ENCODE measurements at places on chromosomes 2 and 18. TPM values are rescaled to one million over a fixed set of nuclear protein-coding genes. Genes with fewer than 3 reads are reported as not detected.

The SANBR gene
- 2.8 TPM for total RNA-seq

The GLS gene
- total RNA-seq, result 30.2 TPM

The COL5A2 gene
- total RNA-seq, result 6.9 TPM

The CPS1 gene
- total RNA-seq, result 0.55 TPM

The PFN4 gene
- total RNA-seq, result 0.24 TPM

The FIGN gene
- 2.3 TPM for total RNA-seq

The PRADC1 gene
- total RNA-seq, result 67.1 TPM

The TSPYL6 gene
- not detected for total RNA-seq

The IGFBP5 gene
- 451 TPM for total RNA-seq

The NEU4 gene
- 18.0 TPM for total RNA-seq

- no peak for DNase-seq
These were observed 42.2 kb upstream of the DSC1 start for GRCh38 chr18:31204833-31205232.

DNA sequence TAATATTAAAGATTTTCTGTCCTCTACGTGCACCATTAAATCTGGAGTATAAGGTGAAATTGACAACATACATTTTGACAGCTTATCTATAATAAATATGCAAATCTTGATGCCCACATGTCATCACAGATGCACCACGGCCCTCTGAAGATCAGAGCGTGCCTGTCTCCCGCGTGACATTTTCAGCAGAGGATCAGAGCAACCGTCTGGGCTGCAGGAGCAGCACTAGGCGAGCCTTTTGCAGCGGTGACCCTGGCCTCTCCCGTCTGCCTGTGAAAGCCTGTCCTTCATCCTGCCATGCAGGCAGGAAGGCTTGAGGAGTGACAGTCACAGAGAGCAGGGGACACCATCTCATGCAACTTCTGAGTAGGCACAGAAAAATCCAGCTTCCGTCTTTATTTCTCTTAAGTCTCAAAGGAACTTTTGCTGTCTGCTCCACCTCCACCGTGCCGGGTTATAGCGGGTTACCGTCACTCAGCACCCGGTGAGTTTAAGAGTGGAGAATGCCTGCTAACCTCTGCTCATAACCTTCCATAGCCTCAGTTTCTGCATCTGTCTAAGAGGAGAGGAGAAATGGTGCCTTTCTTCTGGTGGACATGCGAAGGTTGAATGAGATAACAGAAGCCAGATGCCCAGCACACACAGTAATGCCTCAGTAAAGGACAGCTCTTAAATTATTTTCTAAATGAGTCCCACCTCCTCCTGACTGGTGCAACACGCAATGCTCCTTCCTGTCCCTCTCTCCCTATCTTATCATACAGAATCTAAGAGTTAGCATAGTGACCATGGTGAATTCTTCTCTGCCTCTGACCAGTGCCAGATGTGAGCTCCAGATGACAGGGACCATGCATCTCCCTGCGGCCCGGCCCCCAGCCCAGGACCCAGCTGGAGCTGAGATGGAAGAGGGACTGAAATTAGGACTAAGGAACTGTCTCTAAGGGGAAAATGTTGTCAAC lies 43.8 kb downstream of the CELF4 start:
- DNase-seq, result no peak

DNA sequence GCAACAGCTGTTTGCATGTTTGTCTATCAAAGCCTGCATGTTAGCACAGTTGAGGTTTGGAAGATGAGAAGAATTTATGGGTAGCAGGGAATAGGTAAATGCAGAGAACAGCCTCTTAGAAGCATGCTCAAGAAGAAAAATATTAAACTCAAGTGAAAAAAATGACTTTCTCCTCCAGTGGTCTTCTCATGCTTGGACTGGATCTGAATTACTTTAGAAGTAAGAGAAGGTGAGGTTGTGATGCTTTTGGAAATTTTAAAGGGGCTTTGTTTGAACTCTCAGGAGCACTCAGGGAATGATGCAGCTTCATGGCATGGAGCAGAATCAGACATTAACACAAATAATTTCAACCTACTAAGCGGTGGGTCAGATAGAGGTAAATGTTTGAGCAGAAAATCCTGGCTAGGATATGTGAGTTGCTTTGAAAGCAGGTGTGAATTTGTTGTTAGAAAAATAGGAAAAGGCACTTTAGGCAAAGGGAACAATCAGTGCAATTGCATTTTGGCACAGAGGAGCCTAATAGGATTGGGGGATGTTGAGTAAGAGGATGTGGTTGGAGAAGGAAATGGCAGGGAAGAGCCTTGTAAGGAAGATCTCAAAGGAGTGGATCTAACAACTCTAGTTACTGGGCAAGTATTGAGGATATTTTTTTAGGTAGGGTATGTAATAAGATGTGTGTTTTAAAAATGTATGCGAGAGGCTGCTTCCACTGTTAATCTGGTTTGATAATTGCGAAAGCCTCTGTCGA lies 76.3 kb downstream of the DDX1 start:
- DNase-seq, result no peak

DNA sequence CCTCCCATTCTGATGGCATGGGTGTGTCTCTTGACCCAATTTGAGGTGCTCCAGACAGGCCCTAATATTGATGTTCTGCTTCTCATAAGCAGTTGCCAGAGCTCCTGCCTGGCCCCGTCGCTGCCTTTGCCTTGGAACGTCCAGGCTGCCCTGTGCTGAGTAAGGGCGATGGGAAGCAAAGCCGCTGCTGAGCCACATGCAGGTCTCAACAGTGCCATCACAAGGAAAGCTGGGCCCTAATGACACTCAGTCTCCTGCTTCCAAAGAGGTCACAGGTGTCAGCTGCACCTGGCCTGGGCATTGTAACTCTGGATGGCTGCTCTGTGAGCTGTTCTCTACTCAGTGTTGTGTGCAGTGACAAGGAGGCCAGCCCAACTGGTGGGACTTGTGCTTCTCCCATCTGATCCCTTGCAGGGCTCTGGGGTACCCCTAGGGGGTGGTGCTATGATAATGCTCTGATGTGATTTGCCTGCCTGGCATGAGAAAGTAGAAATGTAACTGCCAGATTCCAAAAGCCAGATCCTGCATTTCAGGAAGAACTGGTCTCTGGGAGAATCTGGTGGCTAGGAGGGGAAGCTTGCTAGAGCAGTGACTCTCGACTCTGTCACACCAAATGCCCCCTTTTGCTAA lies 8.7 kb downstream of the TTC39C start:
- DNase-seq, result no peak

DNA sequence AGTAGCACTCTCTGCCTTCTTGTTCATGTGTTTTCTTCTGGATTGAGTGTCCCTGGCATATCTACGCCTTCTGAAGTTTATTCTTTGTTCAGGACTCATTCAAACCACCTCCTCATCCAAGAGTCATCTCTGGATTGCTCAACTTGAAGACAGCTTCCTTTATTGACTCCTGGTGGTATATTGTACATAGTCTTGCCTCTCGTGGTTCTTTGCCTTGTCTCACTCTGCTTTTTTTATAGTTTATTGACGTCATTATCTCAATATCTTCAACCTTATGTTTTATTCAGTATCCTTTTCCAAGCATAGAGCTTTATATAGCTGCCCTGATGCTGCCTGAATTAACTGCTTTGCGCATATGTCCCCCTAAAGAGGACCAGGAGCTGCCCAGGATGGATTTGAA lies 161.7 kb downstream of the INSIG2 start:
- DNase-seq, result no peak

- no peak for DNase-seq
These were observed 29.7 kb downstream of the CHMP3 start for GRCh38 chr2:86533589-86533988.

GRCh38 chr18:43009674-43010073 lies 105.8 kb downstream of the RIT2 start:
- no peak for DNase-seq

DNA sequence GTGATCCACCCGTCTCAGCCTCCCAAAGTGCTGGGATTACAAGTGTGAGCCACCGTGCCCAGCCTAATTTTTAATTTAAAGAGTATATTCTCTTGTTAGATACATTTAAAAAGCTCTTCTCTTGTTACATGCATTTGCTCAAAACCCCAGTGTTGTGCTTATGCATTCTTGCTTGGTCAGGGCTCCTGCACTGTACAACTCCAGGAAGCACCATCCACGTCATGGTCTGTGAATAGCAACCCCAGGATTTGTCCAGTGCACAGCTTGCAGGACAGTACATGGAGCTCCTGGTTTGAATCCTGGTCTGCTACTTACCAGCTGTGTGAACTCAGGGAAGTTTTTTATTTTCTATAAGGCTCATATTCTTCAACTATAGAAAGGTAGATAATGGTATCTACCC lies 80.8 kb downstream of the MDH1 start:
- DNase-seq, result no peak

DNA sequence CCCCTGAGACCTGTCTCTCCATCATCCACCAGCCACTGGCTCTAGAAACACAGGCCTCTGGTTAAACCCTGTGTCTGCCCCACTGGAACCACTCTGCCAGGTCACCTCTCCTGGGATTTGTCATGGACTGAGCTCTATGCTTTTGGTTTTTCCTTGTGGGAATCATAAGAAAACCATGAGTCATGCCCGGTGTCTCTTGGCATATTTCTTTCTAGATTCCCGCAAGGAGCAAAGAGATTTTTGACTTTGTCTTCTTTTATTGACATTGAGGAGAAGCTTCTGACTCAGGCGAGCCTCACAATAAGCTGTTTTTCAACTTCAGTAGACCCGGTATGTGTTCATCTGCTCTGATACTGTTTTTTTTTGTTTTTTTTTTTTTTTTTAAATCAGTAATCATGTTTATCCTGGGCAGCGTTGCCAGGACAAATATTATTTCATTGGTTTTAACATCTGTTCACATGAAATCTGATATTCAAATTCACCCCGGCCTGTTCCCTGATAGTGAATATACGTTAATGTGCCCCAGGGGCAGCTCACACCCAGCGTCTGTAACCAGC lies 207.1 kb downstream of the ACKR3 start:
- DNase-seq, result no peak
